ENCODE measurements at places on chromosomes 3 and 15.

GRCh38 chr15:70504988-70505387, 258.4 kb downstream of the UACA start:
- no peak for DNase-seq

GRCh38 chr3:63814237-63814636, 4.9 kb upstream of the C3orf49 start:
- no peak for DNase-seq

DNA sequence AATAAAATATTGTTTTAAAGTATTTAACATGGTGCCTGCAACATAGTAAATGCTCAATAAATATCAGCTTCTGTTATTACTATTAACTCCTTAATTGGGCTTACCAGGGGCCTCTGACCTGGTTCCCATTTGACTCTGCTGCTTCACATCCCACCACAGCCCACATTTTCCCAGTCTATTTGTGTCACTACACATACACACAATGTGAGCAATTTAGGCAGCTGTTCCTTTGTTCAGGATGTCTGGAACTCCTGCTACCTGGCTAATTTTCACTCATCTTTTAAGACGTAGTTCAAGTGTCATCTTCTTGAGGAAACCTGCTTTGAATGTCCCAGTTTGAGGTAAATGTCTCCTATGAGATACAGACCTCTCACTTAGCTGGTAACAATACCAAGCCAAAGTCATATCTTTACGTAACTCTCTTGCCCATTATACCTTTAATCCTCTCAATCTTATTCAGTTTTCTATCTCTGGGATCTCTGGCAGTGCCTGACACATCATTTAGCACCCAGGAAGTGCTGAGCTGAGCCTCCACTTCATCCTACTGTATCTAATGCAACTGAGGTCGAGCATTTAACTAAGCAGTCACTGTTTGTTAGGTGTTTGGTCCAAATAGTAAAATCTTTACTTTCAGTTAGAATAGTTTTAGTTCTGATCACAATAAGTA, 4.4 kb downstream of the TGFBR2 start:
- DNase-seq, result no peak

- DNase-seq, result peak; percentile 6
Measured at GRCh38 chr3:100401674-100402041, 319 bp downstream of the LNP1 start.

DNA sequence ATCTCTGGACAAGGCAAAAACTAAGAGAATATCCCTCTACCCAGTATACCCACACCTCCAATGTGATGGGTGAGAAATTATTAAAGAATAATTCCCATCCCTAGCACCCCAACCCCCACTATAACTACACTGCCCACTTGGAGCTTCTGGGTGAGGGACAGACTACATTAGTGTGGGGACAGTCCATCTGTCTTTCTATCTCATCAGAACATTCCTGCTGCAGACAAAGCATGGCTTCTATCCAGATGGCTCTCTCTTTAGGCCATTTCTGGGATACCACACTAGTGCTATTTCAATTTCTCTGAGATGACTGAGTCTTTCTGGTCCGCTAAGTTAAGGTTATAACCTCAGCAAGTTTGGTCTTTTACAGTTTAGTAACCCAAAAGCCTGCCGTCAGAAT, 6.6 kb downstream of the CSNK1G1 start:
- no peak for DNase-seq

GRCh38 chr3:170003881-170004356, 33.9 kb upstream of the GPR160 start:
- no peak for DNase-seq

DNA sequence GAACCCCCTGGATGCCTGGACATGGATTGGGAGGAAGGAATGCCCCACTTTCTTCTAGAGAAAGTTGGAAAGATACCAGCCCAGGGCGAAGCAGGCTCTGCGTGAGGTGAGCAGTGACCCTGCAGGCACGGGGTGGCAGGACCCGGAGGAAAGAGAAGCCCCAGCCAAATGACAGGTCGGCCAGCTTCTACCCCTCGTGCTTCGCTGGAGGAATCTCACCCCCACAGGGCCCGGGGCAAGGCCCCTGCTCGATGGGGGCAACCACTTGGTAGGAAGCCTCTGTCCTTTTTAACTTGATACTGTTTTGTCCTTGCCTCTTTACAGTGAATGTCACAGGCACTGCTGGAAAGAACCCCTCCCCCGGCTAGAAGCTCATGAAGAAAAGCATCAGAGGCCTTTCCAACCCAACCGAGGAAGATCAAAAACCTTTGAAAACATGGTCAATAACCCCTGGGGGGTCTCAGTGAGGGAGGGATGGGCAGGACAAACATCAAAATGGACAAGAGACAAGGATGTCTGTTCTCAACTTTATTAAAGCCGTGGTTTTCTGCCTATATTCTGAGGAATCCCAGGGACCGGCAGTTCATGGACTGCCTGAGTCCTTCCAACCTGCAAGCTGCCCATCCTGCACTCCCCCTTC, 54.4 kb downstream of the SH3BP5 start:
- no peak for DNase-seq

DNA sequence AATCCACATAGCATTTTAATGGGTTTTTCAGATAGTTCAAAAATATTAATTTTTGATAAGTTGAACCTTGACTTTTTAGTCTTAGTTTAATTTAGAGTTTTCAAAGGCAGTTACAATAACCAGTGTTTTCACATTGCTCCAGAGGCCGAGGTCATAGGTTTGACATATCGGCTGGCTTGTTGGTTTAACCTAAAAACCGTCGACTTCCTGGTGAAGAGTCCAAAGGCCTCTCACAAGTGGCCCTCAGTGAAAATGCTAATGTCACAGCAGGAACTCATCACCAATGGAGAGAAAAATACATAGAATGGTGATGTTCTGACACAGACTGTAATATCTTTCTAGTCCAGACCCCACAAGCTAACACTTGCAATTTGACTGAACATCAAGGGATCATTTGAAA, 642.3 kb downstream of the PLOD2 start:
- no peak for DNase-seq

GRCh38 chr3:16243706-16244490, 20.8 kb downstream of the DPH3 start:
- no peak for DNase-seq

DNA sequence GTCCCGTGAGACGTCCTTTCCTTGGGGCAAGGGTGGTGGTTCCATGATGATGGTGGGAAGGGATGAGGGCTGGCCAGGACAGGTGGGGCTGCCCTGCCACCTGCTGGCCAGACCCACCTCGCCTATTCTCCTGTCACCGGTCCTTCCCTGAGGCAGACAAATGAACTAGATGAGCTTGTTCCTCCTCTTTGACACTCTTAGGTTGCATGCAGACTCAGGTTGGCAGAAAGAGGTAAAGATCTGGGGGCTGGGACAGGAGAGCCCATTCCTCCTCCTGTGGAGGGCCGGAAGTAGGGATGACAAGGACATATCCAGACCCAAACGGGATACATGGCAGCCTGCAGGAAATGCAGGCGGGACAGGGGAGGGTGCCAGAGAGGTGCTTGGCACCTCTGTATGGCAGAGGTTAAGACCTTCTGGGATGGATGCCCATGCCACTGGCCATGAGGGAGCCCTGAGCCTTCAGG, 38.6 kb downstream of the ACSBG1 start:
- DNase-seq, result peak; percentile 19

DNA sequence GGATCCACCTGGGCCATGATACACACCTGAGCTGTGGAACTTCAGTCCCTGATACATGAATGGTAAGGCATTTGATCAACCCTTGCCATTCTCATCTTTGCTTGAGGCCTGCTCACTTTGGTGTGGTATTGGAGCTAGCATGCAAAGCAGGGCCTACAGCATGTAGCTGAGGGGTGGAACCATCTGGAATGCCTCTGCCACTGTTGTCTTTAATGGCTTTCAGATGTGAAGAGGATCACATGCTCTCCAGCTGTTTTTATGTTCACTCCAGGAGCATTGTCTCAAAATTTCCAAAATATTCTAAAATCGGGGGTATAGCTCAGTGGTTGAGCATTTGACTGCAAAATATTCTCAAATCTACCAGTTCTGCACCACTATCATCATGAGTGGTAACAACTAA, 64.4 kb upstream of the PHLDB2 start:
- DNase-seq, result no peak

GRCh38 chr3:132536442-132537153, 60.5 kb upstream of the ACKR4 start:
- DNase-seq, result no peak

GRCh38 chr3:45693941-45694521, 4.8 kb downstream of the SACM1L start:
- no peak for DNase-seq

DNA sequence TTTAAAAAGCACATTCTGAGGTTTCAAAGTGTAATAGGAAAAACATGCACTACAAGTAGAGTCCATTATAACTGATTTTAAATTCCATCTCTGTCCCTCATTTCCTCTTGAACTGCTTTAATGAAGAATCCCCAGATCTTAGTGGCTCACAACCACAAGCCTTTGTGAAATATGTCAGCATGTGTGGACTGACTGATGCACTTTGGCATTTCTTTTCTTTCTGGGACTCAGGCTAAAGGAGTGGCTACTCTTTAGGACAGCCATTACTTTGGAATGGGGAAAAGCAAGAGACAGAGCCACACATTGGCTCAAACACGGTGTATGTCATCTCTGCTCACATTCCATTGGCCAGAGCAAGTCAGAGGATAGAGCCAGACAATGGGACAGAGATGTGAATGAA, 139.6 kb downstream of the GRM7 start:
- DNase-seq, result no peak

DNA sequence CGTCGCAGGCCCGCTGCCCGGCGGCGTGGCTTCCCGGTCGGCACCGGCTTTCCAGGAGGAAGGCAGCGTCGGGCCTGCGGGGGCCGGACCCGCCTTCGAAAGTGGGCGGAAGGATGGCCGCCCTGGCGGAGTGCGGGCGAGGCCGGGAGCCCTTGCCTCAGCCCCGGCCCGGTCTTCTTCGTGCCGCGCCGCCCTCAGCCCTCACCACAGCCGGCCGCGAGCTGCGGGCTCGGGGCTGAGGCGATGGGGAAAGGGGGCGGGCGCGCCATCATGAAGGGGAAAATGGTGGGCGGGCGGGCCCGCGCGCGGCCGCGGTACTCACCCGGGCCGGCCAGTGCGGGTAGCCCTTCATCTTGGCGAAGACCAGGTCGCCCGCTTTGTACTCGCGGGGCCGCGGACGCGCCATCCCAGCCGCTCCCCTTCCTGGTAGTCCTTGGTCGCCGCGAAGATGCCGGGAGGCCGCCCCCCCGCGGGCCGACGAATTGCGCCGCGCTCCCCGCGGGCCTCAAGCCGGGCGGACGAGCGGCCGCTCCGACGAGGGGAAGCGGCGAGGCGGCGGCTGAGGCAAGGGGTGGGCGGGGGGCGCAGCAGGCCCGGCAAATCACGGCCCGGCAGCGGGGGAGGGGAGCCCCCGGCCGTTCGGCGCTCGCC, 489 bp downstream of the HDGFL3 start:
- no peak for DNase-seq

- DNase-seq, result no peak
Measured at GRCh38 chr15:45948181-45948621, 313.4 kb downstream of the SQOR start.

DNA sequence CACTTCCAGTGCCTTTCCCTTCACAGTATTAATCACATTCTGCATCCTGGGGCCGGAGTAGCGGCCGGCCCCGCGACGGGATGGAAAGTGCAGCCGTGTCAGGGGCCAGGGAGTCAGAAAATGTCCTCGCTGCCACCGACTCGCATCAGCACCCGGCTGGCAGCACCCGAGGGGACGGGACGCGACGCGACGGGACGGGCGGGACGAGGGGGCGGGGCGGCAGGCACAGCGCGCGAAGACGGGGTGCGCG, 353 bp downstream of the ATG3 start:
- DNase-seq, result no peak

DNA sequence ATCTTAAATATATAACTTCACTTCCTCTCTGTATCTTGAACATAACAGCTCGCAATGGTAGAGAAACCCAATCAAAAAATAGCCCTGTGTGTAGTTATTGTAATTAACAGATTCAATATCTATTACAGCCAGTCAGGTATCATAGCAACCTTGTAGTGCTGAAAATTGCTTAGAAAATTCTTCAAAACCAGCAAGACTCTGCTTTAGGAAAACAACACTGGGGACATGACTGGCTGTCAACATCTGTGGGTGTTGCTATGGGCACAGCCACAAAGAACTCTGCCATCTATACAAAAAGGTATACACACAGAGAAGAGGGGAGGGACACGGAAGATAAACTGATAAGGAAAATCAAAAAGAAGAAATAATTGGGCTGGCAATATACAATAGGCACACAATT, 101.2 kb downstream of the WDR72 start:
- no peak for DNase-seq

DNA sequence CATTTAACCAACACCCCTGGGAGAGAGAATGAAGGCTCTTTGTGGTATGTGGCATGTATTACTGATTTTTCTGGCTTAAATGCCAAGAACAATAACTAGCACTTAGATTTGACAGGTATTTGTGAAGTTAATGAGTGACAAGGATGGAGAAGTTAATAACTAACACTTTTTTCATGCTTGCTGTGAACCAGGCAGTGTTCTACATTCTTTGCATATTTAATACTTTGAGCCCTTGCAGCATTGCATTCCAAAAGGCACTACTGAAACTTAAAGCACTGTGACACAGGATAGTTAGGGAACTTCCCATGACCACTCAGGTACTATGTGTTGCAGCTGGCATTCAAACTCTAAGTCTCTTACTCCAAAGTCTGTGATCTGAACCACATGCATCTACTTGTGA, 650.6 kb downstream of the ZPLD1 start:
- no peak for DNase-seq

DNA sequence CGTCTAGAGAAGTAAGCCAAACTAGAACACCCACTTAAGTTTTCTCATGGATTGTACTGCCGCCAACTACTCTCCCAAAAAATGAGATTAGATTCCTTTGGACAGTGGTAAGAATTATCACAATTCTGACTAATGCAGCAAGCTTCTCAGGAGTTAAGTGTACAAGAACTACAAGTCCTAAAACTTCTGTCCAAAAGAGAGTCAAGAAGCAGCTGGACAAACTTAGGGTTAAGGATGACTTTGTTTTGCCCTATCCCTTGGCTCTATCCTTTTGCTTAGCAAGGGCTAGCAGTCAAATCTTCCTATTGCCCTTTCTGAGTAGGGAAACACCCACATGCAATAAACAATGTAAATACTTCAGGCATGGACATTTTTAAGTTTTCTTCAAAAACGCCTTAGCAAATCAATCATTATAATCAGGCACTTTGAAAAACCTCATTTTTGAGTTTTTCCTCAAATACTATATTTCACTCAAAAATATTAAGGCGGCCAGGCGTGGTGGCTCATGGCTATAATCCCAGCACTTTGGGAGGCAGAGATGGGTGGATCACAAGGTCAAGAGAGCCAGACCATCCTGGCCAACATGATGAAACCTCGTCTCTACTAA, 19.5 kb downstream of the RAF1 start:
- no peak for DNase-seq

DNA sequence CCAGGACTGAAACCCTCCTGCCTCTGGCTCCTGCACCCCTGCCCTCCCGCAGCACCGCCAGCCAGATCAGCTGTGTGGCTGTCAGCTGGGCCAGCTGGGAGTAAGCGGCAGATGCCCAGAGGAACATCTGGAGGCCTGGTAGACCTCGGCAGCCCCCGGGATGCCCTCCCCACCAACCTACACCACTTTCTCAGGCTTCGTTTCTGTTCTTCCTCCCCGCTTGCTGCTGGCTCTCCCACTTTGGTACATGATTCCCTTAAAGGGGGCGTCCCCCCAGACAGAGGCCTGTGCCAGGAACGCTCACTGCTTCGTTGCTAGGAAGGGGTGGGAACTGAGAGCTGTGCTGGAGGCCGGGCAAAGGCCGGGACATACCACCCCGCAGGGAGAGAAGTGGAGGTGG, 91.4 kb upstream of the RPL32 start:
- no peak for DNase-seq
